Ascending aorta (tissue), 2 donors: ENCODE measurements at places on chromosomes 12 and 14.

GRCh38 chr14:69560826-69561225 lies 13.8 kb downstream of the CCDC177 start:
- no peak overlapping the region for H3K4me3 ChIP-seq
- no peaks in the 10 kb centered on the region for H3K36me3 ChIP-seq
- no peaks in the 10 kb centered on the region for H3K4me1 ChIP-seq
- H3K27ac ChIP-seq: no peak overlapping the region
- H3K27me3 ChIP-seq: no peaks in the 10 kb centered on the region
- no peak for DNase-seq

DNA sequence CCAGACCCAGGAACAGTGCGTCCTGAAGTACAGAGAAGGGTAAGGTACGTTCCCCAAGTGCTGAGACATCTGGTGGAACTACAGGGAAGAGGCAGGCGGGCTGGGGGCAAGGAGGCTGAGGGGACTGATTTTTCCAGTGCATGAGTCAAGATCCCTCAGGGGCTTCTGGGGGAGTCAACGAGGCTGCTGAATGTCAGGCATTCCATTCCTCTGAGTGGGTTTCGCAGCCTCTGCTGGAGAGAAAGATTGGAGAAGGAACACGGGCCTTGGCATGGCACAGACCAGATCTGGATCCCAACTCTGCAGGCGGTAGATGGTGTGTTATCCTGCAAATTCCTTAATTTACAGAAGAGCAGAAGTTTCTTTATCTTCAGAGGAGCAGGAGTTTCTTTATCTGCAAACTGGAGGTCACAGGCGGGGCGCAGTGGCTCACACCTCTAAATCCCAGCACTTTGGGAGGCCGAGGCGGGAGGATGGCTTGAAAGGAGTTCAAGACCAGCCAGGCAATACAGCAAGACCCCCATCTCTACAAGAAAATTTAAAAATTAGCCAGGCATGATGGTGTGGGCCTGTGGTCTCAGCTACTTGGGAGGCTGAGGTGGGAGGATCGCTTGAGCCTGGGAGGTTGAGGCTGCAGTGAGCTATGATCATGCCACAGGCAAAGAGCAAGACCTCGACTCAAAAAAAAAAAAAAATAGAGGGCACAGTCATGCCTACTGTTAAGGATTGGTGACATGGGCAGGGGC lies 132.6 kb upstream of the MAP1LC3B2 start:
- DNase-seq: peak; percentile 95
- H3K4me1 ChIP-seq: peaks cover 11% of the 10 kb centered on the region
- H3K27me3 ChIP-seq: no peaks in the 10 kb centered on the region
- H3K36me3 ChIP-seq: no peaks in the 10 kb centered on the region
- no peak overlapping the region for H3K27ac ChIP-seq
- H3K4me3 ChIP-seq: no peak overlapping the region

- no peaks in the 10 kb centered on the region for H3K4me1 ChIP-seq
- H3K36me3 ChIP-seq: no peaks in the 10 kb centered on the region
- no peak for DNase-seq
- H3K27ac ChIP-seq: no peak overlapping the region
- no peaks in the 10 kb centered on the region for H3K27me3 ChIP-seq
- no peak overlapping the region for H3K4me3 ChIP-seq
Measured at GRCh38 chr14:56026506-56026905, 91.7 kb upstream of the PELI2 start.

DNA sequence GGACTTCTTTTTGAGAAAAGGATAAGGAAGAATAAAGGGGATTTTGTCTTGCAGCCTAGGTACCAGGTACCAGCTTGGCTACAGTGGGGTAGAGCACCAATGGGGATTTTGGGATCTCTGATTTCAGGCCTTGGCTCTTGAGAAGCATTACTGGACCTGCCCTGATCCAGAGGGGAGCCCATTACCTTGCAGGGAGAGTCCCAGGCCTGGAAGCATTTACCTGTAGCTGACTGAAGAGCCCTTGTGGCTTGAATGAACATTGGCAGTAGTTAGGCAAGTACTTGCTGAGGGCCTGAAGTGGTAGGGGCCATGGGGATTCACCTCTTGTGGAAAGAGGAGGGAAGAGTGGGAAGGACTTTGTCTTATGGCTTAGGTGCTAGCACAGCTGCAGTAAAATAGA lies 308.2 kb upstream of the FBXO33 start:
- peaks cover 6% of the 10 kb centered on the region for H3K4me1 ChIP-seq
- no peak overlapping the region for H3K27ac ChIP-seq
- no peaks in the 10 kb centered on the region for H3K27me3 ChIP-seq
- H3K4me3 ChIP-seq: no peak overlapping the region
- H3K36me3 ChIP-seq: no peaks in the 10 kb centered on the region

DNA sequence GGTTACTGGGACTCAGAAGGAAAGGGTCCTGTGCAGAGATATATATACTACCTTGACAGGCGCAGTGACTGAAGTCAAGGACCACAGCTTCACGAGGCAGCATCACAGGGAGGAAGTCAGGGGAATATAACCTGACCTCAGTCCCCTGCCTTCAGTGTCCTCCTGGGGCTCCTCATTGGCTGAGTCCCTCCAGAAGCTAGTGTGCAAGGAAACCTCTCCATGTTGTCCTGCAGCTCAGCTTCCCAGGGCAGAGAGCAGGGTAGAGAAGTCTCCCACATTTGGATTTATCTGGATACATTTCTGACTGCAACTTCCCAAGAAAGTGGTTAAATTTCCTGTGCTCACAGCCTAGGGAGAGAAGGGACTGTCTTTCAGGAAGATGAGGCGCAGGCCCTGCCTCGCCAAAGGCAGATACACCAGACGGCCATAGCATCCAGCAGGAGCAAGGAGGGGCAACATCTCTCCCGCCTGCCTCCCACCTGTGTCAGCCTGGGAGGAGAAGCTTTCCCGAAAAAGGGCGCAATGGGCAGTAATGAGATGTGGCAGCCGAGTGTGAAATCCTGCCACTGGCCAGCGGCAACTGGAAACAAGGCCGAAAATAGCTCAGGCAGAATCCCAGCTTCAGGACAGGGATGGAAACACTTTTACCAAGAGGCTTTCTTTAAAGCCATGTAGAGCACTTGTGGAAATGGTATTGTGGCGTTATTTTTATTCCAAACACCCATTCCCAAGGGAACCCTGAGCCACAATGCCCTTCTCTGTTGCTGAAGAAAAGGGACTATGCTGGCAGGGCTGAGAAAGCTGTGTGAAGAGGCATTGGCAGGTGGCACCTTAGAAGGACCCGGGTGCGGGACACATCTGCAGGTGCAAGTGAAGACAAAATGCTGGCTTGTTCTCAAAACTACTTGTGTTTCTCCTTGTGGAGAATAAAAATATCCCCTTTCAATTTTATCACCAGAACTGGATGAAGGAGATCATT lies 54.9 kb upstream of the HIF1A start:
- H3K27me3 ChIP-seq: no peaks in the 10 kb centered on the region
- H3K36me3 ChIP-seq: no peaks in the 10 kb centered on the region
- no peak overlapping the region for H3K27ac ChIP-seq
- H3K4me3 ChIP-seq: no peak overlapping the region
- H3K4me1 ChIP-seq: peaks cover 6% of the 10 kb centered on the region

DNA sequence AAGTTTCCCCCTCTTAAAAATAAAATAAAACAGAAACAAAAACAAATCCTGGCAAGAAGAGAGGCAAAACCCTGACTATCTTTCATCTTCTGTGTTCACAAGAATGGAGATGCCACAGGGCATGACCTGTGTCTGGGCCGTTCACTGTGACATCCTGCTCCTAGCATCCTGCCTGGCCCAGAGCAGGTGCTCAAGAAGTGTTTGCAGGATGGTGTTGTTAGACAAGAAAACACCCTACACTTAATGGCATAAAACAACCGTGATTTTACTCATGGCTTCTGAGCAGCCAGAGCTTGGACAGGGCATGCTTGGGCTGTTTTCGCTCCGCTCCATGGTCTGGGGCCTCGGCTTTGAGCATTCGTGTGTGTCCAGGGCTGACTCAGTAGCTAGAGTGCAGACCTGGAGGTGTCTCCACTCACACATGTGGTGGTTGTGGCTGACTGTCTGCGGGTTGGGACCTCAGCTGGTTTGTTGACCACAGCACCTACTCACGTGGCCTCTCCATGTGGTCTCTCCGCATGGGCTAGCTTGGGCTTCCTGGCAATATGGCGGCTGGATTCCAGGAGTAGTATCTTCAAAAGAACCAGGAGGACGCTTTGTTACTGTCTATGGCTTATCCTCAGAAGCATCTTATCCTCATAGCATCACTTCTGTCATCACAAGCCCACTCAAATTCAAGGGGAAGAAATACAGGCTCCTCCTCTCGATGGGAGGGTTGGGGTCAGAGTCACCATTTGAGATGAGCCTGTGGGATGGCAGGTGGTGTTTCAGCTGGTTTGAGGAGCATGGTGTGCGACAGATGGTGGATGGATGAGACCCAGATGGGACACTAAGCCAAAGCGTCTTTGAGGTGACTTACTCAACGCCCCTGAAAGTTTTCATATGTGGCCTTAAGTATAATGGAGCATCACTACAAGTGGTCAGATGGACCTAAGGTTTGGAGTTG lies 33.2 kb upstream of the FZD10 start:
- no peaks in the 10 kb centered on the region for H3K36me3 ChIP-seq
- no peak overlapping the region for H3K4me3 ChIP-seq
- no peaks in the 10 kb centered on the region for H3K4me1 ChIP-seq
- DNase-seq: no peak

DNA sequence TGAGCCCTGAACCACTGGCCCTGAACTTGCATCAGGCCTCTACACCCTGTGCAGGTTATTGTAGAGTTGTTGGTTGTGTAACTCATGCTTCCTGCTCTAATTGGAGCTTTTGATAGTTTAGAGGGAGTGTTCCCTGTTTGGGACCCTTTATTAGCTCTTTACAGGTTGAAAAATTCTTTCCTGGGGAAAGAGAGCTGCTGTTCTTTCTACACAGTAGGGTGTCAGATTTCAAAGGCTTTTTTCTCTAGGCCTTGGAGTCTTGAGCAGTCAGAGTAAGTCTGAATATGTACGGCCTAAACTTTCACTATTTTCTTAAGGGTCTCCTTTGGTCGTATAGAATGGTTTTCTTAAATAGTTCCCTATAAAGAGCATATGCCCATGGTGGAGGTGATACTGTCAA lies 60.8 kb upstream of the NEDD1 start:
- H3K27me3 ChIP-seq: no peaks in the 10 kb centered on the region
- H3K4me1 ChIP-seq: no peaks in the 10 kb centered on the region
- no peak overlapping the region for H3K4me3 ChIP-seq
- no peak for DNase-seq

GRCh38 chr14:88170333-88170732 lies 152.7 kb downstream of the KCNK10 start:
- no peak for DNase-seq
- H3K27ac ChIP-seq: no peak overlapping the region
- H3K4me1 ChIP-seq: no peaks in the 10 kb centered on the region
- no peaks in the 10 kb centered on the region for H3K27me3 ChIP-seq

DNA sequence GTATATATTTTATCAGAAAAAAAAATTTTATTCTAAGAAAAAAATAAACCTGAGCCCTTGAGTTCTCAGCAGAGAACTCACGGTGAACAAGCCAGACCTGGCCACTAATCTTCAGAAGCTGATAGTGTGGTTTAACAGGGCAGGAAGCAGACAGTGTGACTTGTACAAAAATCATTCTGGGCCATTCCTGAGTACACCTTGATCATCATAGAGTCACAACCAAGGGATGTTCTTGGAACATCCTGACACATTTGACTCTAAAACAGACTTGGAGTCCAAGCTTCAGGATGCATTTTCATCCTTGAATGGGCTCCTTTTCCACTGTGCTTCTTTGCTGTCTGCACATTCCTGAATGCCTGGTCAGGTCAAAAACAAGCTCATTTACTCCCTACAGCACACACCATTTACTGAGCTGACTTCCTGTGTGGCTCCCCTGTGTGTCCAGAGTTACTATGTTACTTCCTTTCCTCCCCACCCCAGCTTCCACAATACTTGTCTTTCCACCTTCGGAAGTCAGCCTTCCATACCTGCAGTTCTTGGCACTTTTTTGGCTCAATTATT lies 112.0 kb downstream of the ANO6 start:
- H3K27me3 ChIP-seq: no peaks in the 10 kb centered on the region
- H3K4me1 ChIP-seq: peaks cover 4% of the 10 kb centered on the region
- DNase-seq: no peak
- H3K27ac ChIP-seq: peak overlapping the region; percentile 2
- H3K4me3 ChIP-seq: no peak overlapping the region

- no peak overlapping the region for H3K4me3 ChIP-seq
- H3K4me1 ChIP-seq: no peaks in the 10 kb centered on the region
- no peak for DNase-seq
- no peaks in the 10 kb centered on the region for H3K36me3 ChIP-seq
- H3K27me3 ChIP-seq: no peaks in the 10 kb centered on the region
Measured at GRCh38 chr14:31269634-31270195, 62.1 kb upstream of the HECTD1 start.

DNA sequence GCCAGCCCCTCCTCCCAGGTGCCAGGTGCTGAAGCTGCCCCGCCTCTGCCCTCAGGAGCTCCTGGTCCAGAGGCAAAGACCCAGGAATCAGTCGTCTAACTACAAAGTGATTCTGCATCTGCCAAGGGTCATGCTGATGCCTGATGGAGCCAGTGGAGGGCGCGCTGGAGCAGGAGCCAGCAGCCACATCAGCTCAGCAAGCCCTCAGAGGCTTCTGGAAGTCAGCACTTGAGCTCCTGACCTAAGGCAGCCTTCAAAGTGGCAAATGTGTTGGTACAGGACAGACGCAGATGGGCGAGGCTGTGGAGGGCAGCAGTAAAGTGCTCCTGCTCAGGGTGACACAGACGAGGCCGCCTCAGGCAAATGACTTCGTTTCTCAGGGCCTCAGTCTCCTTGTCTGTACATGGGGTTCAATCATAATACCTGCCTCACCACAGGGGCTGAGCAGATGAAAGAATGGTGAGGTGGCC lies 10.9 kb downstream of the C12orf43 start:
- no peak overlapping the region for H3K27ac ChIP-seq
- no peaks in the 10 kb centered on the region for H3K27me3 ChIP-seq
- H3K4me3 ChIP-seq: no peak overlapping the region
- peaks cover 51% of the 10 kb centered on the region for H3K36me3 ChIP-seq

- H3K4me1 ChIP-seq: no peaks in the 10 kb centered on the region
- H3K27me3 ChIP-seq: no peaks in the 10 kb centered on the region
- H3K4me3 ChIP-seq: no peak overlapping the region
- H3K36me3 ChIP-seq: no peaks in the 10 kb centered on the region
- no peak for DNase-seq
Measured at GRCh38 chr14:67908052-67908754, 88.6 kb downstream of the RAD51B start.

DNA sequence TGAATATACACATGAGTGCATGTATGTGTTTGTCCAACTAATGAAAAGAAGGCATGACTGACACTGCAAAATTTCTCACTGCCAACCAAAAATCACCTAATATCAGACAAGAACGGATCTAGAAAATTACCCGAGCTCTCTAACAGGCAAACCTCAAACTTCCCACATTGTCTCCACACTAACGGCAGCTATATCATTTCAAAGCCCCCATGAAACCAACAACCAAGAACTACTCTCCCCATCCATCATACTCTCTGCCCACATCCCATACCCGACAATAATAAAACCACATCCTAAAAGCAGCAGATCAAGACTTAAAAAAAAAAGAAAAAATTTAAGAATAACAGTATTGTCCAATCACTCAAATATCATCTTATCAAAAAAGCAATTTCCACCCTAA lies 227.1 kb downstream of the CEP128 start:
- no peak for DNase-seq
- no peaks in the 10 kb centered on the region for H3K27me3 ChIP-seq
- no peak overlapping the region for H3K4me3 ChIP-seq
- H3K36me3 ChIP-seq: no peaks in the 10 kb centered on the region

- H3K4me1 ChIP-seq: no peaks in the 10 kb centered on the region
- no peaks in the 10 kb centered on the region for H3K36me3 ChIP-seq
- no peak overlapping the region for H3K27ac ChIP-seq
Measured at GRCh38 chr12:105960319-105961083, 178.3 kb downstream of the NUAK1 start.
